ENCODE measurements at places on chromosomes 6 and 20. TPM values are rescaled to one million over a fixed set of nuclear protein-coding genes. Genes with fewer than 3 reads are reported as not detected.
A peak's percentile ranks its signal among the peaks of the same experiment; 100 is the strongest.

- no peaks in the 10 kb centered on the region for H3K36me3 ChIP-seq
- no peak overlapping the region for H3K27ac ChIP-seq
- no peaks in the 10 kb centered on the region for H3K4me1 ChIP-seq
- H3K4me3 ChIP-seq, result no peak overlapping the region
- no peak for DNase-seq
Measured at GRCh38 chr20:60202046-60202445, 243.8 kb downstream of the CDH26 start.

- no peak overlapping the region for H3K4me3 ChIP-seq
- H3K27ac ChIP-seq, result no peak overlapping the region
- H3K27me3 ChIP-seq, result peaks cover 16% of the 10 kb centered on the region
- H3K4me1 ChIP-seq, result peaks cover 9% of the 10 kb centered on the region
- no peak for DNase-seq
Measured at GRCh38 chr6:3454273-3455010, 2.4 kb downstream of the SLC22A23 start.

DNA sequence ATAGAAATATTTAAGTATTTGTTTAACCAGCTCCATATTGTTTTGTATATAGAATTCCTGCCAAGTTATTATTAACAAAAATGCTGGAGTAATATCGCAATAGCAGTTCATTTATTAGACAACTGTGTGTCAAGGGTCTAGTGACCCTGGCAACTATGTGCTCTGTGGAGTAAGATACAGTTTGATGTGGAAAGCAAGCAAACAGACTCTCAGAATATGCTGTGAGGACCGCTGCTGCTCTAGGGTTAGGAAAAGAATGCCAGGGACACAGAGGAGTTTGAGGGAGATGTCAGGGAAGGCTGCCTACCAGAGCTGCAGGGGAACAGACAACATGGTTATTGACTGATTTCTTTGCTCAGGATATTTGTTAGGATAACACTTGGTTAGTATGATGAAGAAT, 71.2 kb downstream of the HIVEP1 start:
- H3K36me3 ChIP-seq, result no peaks in the 10 kb centered on the region
- no peaks in the 10 kb centered on the region for H3K4me1 ChIP-seq
- H3K27me3 ChIP-seq, result no peaks in the 10 kb centered on the region

- peak overlapping the region; percentile 89 for H3K27ac ChIP-seq
- no peaks in the 10 kb centered on the region for H3K27me3 ChIP-seq
- H3K4me3 ChIP-seq, result no peak overlapping the region
- no peak for DNase-seq
- H3K36me3 ChIP-seq, result peaks cover 17% of the 10 kb centered on the region
Measured at GRCh38 chr6:161435748-161436070, 161.8 kb upstream of the AGPAT4 start.

GRCh38 chr20:61891916-61892649, 173.6 kb downstream of the TAF4 start:
- H3K27ac ChIP-seq, result no peak overlapping the region
- H3K36me3 ChIP-seq, result peaks cover 4% of the 10 kb centered on the region
- no peak overlapping the region for H3K4me3 ChIP-seq
- peaks cover 93% of the 10 kb centered on the region for H3K27me3 ChIP-seq
- no peak for DNase-seq

DNA sequence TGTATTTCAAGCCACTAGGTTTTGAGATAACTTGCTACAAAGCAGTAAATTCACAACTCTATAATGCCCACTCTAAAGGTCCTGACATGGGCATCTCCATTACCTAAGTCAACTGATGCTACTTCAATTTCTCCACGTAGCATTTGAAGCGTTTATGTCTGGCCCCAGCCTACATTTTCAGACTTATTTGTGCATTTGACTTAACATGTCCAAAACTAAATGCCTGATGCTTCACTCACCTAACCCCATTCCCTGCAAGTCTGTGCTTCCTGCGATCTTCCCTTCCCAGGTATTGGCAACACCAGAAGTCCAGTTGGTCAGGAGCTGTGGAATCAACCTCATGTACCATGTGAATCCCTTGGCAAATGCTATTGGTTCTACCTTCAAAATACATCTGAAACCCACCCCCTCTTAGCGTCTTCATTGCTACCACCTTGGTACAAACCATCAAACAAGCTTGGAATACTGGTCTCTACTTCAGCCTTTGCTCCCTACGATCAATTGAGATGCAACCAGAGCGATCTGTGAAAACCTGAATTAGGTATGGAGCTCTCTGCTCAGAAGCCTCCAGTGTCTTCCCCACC, 12.8 kb upstream of the ZNFX1 start:
- H3K36me3 ChIP-seq, result peaks cover 91% of the 10 kb centered on the region
- no peak for DNase-seq
- H3K27ac ChIP-seq, result peak overlapping the region; percentile 40
- peaks cover 58% of the 10 kb centered on the region for H3K4me1 ChIP-seq
- H3K4me3 ChIP-seq, result peak overlapping the region; percentile 3

DNA sequence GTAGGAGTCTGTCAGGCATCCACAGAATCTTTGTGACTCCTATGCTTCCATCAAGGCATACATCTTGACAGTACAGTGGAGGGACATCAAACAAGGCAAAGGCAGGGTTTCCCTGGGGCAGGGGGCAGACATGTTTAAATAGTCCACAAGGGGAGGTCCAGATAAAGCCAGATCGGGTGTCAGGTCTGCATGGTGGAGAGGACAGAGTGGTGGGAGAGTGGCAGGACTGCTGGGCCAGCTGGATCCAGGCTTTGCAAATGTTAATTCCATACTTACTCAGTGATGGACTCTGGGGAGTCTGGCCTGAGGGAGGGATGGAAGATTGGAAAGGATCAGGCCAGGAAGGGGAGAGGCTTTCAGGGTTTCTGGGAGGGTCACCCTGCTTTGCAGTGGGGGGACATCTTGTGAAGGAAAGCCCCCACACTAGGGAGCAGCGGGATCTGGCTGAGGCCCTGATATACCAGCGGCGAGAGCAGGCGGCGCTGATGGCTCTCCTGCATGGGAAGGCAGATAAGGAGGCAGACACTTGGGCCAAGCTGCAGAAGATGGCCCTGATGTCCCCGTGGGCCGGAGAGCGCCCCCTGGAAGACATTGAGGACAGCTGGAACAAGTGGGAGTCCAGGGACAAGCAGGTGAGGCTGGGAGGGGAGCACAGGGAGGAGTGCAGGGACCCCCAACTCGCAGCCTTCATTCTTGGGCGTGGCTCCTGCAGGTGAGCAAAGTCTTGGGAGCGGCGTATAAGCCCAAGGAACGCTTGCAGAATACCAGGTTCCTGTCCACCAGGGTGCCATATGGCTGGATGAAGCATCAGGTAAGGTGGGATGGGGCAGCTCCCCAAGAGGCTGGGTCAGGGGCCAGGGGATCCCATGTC, 44.6 kb downstream of the SUN5 start:
- no peaks in the 10 kb centered on the region for H3K4me1 ChIP-seq
- H3K36me3 ChIP-seq, result no peaks in the 10 kb centered on the region
- DNase-seq, result no peak

DNA sequence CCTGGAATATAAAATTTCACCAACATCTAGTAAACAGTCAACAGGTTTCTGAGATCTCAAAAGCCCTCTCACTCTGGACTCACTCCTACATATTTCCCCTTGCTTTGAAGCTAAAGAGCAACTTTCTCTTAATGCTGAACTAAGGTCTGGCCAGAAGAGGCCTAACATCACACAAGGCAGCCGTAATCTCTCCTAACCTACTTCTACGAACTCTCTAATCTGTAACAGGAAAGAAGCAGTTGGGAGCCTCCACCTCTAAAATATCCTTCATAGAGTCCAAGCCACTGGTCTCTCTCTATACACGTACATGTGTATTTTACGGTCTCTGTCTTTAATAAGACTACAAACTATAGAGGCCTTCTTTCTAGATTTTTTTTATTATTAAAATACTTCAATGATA, 72.0 kb downstream of the REV3L start:
- no peaks in the 10 kb centered on the region for H3K36me3 ChIP-seq
- H3K4me3 ChIP-seq, result no peak overlapping the region
- DNase-seq, result no peak
- H3K27ac ChIP-seq, result no peak overlapping the region

DNA sequence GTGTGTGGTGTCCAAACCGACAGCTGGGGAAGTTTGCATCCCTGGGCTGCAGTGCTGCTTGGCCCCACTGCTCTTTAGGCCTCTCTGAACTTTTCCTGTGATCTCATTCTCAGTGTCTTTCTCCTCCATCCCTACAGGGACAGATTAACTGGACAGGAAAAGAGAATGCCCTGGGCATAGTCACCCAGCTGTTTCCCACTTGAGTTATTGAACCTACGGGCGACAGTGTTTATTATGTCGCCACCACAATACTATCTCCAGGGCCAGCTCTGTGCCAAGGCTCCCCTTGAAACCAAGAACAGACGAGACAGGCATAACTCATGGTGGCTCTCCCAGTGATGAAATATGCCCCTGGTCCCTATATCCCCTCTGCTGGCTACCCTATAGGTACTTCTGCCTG, 147.8 kb upstream of the EPHA7 start:
- no peaks in the 10 kb centered on the region for H3K27me3 ChIP-seq
- H3K4me1 ChIP-seq, result no peaks in the 10 kb centered on the region
- H3K27ac ChIP-seq, result no peak overlapping the region
- no peaks in the 10 kb centered on the region for H3K36me3 ChIP-seq
- DNase-seq, result no peak

GRCh38 chr6:37622646-37623071, 75.0 kb downstream of the MDGA1 start:
- H3K27ac ChIP-seq, result no peak overlapping the region
- no peak for DNase-seq
- no peak overlapping the region for H3K4me3 ChIP-seq
- peaks cover 29% of the 10 kb centered on the region for H3K4me1 ChIP-seq

Gene BPIFA1
- total RNA-seq, result not detected

Gene SLC25A27
- 8.8 TPM for total RNA-seq

Gene HLA-F
- total RNA-seq, result 119 TPM

Gene C20orf141
- not detected for total RNA-seq

Gene XKR7
- not detected for total RNA-seq

Gene DCDC2
- total RNA-seq, result 80.4 TPM

Data from Calu3 (cell line).